Urothelium cell line (cell line): ENCODE measurements at places on chromosomes 3 and 15.
A peak's percentile ranks its signal among the peaks of the same experiment; 100 is the strongest.

- DNase-seq = no peak
These were observed 223.6 kb upstream of the CTNNB1 start for GRCh38 chr3:40975711-40976121.

GRCh38 chr3:45546126-45546620 lies 48.4 kb upstream of the LIMD1 start:
- no peak for DNase-seq

- no peak for DNase-seq
These were observed 488.3 kb upstream of the ALCAM start for GRCh38 chr3:104878395-104878794.

- no peak for DNase-seq
These were observed 255.6 kb upstream of the KCNH8 start for GRCh38 chr3:18892756-18893155.

GRCh38 chr3:10561946-10562560 lies 56.7 kb upstream of the ATP2B2 start:
- no peak for DNase-seq

GRCh38 chr3:97883736-97884135 lies 61.9 kb downstream of the CRYBG3 start:
- no peak for DNase-seq

DNA sequence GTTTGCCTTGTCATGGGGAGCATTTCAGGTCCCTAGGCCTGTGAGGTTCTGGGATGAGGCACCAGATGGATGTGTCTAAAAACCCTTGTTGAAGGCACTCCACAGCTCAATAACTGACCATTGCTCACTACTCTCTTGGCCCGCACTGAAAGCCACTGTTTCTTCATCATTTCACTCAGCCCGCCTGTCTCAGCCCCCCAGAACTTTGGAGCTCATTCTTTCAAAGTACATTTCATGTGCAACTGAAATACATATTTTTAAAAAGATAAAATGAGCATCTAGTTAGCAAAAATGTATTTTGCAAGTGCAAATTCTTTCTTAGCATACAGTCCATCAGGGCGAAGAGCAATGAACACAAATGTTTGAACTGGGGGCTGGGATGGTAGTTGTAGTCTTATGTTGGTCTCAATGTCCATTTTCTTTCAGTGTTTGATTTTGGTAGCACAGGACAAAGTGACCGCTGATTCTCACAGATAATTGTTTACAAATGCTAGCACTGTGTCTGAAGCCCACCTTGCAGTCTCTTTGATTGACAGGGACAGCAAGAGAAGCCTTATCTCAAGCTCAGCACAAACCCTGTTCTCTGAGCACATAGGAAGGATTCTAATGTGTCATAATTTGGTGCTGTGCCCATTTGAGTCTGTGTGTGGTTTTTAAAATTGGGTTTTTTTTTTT lies 19.6 kb downstream of the HEMK1 start:
- DNase-seq = no peak

DNA sequence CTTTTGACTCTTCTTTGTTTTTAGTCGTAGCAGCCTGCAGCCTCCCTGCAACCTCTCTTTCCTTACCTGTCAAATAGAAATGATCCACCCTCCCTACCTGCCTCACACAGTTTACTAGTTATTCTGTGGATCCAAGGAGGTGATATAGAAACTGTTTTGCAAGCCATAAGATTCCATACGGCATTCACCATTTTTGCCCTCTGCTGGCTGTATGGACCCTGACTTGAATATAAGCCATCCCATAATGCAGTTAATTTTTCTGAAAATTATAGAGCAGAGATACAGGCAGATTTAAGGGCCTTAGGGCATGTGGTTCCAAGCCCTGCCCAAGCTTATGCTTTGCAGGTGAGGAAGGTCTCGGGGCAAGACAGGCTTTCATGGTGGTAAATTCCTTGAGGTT lies 63.8 kb downstream of the CPN2 start:
- DNase-seq = no peak

DNA sequence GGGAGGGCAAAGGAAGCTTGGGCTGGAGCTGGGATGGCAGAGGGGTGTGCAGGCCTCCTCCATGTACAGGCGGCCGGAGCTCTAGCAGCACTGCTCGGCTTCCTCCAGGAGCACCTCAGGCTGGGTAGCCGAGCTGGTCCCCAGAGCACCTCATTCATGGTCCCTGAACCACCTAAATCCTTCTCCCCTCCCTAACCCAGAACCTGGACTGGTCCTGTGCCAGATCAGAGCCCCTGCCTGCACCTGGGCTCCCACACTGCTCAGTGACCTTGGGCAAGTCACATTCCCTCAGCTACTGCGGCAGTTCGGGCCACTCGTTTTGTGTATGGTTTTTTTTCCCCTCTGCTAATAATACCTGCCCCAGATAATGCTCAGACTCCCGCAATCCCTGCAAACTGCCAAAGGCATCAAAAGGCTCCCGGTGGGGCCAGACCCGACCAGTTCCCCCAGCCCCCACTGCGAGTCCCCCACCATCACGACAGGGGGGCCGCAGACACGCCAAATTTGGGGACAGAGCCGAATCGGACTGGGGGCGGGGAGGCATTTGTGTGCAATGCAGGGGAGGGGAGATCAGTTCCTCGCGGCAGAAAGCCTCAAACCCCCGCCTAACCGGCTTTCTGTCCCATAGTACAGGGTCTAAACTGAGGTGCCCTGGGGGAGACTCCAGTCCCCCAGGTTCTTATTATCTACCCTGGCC lies 1.3 kb downstream of the SEMA7A start:
- no peak for DNase-seq

DNA sequence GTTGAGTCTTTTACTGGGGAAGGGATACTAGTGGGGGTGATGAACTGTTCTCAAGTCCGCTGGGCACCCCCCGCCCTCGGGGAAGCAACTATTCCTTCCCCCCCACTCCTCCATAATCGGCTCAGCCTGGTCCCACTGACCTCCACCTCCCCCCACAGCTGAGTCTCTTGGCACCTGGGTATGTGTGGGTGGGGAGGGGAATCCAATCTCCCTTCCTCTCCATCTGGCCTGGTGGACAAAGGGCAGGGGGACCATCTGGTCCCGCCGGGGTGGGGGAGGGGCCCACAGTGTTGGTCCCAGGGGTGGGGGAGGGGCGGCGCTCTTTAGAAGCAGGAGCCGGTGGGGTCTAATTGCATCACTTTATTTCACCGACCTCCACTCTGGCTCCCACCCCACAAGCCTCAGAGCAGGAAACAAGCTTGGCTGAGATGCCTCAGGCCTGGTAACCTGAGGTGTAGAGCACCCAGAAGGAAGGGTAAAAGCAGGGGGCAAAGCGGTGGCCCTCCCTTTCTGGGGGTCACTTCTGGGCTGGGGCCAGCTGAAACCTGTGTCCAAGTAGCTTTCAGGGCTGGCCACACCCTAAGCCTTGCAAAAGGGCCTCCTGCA lies 1.0 kb upstream of the PCBP4 start:
- no peak for DNase-seq

DNA sequence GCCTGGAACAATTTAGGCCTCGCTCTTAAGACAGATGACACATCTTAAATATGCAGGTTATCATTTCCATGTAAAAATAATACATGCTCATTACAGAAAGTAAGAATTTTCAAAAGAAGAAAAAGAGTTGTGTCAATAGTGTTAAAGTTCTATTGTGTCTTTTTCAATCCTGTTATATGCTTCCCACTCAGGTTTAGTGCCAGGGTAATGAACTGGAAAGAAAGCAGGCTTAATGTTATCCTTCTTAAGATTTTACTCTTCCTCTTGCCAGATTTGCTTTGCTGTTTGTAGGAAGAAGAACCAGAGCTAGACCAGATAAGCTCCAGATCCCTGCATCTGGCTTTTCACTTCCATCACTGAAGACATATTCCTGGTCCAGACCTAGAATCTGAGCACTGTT lies 128.6 kb downstream of the TPRG1 start:
- no peak for DNase-seq

GRCh38 chr3:4271834-4272233 lies 31.3 kb upstream of the SETMAR start:
- peak; percentile 58 for DNase-seq

DNA sequence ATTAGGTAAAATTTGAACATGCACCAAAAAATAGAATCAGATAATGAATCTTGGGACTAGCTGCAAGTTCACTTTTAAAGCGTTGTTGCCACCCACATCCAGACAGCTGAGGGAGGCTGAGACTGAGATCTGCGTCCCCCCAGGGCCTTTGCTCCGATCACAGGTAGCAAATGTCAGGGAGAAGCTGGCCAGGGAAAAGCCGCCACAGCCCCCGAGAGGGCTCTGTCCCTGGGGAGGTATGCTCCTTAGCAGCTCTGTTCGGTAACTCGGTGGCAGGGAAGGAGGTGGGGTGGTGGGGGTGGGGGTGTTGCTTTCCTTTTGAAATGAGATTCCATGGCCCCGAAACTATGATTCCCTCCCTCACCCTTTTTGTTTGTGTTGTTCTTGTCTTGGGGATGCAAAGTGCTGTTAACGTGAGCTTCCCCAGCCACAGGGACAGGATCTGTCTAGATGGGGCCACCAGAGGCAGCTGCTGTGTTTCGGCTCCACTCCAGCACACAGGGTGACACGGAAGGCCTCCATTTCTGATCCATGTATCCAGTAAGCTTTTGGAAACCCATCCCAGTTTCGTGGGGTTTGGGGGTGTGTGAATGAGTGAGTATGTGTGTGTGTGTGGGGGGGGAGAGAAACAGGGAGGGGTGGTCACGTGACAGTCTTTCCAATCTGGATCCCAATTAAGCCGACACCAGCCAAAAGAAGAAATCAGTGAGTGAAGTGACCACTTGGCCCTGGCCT lies 1.1 kb upstream of the MINAR1 start:
- peak; percentile 18 for DNase-seq

GRCh38 chr3:30578986-30579579 lies 27.3 kb upstream of the TGFBR2 start:
- DNase-seq = no peak

DNA sequence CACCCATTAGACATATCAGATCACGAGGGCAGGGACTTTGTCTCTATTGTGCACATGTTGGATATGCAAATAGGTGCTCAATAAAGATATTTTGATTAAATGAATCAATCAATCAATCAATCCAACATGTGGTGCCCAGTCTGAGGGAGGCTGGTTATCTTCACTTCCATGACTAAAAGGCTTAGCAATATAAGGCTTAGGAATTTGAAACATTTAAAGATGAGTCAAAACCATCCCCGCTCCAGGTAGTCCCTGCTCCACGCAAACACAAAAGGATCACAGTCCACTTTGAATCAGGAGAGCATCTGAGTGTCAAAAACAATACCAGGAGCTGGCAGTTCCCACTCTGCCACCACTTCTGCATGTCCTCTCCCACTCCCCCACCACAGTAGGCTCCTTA lies 25.8 kb upstream of the PRICKLE2 start:
- no peak for DNase-seq

- no peak for DNase-seq
These were observed 411.5 kb upstream of the PROK2 start for GRCh38 chr3:72196377-72196929.

DNA sequence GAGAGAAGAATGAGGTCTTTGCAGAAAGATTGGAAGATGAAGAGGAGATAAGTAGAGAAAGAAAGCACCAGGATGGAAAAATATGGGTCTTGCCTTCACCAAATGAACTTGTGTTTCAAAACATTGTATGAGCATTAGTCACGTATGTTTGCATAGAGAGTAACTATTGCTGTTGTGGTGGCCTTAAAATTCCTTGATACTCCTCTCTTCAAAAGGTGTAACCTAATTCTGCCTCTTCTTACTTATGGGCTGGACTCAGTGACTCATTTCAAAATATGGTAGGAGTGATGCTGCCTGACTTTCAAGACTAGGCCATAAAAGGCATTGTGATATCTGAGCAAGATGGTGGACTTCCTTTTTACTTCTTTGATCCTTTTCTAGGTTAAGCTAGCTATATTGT lies 228.7 kb upstream of the ZNF385D start:
- DNase-seq = peak; percentile 56

DNA sequence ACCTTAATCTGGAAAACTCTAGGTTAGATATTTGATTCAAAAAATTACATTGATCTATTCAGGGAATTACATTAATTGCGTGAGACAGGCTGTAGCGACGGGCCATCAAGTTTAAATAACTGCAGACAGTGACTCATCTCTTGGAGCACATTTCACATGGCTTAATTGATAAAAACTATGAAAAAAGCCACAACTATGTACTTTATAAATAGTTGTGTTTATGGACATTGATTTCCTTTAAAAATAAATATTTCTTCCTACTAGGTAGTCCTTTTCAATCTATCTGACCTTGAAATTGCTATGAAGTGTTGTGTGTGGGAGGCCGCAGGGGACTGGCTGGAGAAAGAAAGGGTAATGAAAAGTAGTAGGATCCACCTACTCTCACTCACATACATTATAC lies 157.8 kb downstream of the IL1RAP start:
- DNase-seq = peak; percentile 25

- no peak for DNase-seq
These were observed 2.9 kb downstream of the SEMA3F start for GRCh38 chr3:50157827-50158529.

GRCh38 chr15:57671636-57672035 lies 34.9 kb upstream of the POLR2M start:
- DNase-seq = no peak

DNA sequence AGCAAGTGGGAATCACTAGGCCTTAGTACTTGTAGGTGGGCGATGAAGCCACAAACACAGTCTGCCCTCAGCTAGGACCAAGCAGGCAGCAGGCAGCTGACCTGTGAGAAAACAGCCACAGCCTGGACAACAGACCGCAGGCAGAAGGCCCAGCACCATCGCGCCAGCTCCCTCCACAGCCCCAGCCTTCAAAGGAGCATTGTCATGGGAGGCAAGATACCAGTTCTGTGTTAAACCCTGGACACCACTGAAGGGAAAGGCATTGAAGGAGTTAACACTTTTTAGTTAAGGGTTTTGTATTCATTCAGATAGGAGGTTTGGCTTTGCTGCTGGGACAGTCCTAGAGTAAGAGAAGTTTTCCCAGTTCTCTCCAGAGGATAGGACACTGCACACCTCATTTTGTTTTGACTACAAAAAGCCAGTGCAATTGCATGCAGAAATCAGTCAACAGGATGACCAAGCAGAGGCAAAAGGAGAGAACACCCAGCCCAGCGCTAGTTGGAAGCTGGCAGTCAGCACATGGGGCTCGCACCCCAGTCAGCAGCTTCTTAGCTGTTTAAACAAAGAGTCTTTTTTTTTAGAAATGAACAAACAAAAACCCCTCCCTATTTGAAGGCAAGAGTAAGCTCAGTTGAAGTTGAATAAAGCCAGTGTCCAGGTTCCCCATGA lies 286.1 kb upstream of the TPM1 start:
- DNase-seq = no peak

DNA sequence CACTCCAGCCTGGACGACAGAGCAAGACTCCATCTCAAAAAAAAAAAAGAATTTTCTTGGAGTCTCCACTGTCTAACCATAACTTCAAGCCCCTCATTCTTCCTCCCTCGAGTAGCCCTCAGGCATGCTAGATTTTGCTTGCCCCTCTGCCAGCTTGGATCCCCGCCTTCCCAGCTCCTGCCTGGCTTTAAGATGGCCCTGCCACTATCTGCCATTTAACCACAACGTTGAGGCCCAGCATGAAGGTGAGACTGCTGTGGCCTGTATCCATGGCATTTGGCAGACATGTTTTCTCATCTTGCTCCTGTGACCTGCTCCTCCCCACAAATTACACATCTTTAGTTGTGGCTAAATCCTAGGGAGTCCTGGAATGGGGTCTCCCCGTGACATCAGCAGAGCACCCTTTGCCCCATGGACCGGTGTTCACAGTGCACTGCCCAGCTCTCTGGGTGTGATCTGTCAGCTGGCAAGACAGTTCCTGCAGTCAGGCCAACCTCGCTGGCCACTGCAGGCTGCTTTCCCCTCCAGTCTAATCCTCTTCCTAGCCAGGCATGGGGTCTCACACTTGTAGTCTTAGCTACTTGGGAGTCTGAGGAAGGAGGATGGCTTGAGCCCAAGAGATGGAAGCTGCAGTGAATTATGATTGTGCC lies 10.4 kb downstream of the VPS18 start:
- DNase-seq = no peak

- no peak for DNase-seq
These were observed 121.4 kb downstream of the FAM43A start for GRCh38 chr3:194806991-194807630.
